ENCODE measurements at places on chromosomes 2 and 18.
A peak's percentile ranks its signal among the peaks of the same experiment; 100 is the strongest.

DNA sequence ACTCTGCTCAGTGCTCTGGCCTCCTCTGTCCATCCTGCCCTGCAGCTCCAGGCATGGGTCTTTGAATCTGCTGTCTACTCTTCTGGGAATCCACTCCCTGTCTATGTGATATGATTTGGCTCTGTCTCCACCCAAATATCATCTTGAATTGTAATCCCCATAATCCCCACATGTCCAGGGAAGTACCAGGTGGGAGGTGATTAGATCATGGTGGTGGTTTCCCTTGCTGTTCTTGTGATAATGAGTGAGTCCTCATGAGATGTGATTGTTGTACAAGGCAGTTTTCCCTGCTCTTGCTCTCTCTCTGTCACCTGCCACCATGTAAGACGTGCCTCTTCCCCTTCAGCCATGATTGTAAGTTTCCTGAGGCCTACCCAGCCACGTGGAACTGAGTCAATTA, 881.8 kb upstream of the ID2 start:
- no peak for DNase-seq

- no peak for DNase-seq
Measured at GRCh38 chr2:239094867-239095266, 247.0 kb downstream of the TWIST2 start.

GRCh38 chr2:59339121-59339836, 1098.2 kb upstream of the FANCL start:
- DNase-seq, result no peak

- peak; percentile 25 for DNase-seq
Measured at GRCh38 chr18:69397096-69397495, 3.6 kb upstream of the DOK6 start.

GRCh38 chr18:51196118-51196810, 1.2 kb downstream of the MEX3C start:
- no peak for DNase-seq

GRCh38 chr2:176325732-176326131, 56.5 kb downstream of the MTX2 start:
- no peak for DNase-seq

GRCh38 chr18:10304853-10305252, 149.6 kb upstream of the APCDD1 start:
- peak; percentile 82 for DNase-seq

DNA sequence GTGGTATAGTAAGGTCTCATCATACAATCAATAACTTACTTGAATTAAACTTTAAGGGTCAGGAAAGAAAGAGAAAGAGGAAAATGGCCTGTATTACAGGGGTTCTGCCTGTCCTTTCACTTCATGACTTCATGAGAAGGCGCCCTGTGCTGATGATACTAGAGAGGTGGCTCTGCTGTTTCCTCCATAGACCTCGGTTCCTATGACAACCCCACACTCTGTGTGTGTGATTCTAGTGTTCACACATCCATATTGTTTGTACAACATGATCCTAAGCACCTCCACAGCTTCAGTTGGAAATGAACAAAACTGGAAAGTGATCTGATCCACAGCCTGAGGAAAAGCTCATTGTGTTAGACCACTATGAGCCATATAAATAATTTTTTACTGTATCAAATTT, 7.0 kb upstream of the REEP1 start:
- no peak for DNase-seq

DNA sequence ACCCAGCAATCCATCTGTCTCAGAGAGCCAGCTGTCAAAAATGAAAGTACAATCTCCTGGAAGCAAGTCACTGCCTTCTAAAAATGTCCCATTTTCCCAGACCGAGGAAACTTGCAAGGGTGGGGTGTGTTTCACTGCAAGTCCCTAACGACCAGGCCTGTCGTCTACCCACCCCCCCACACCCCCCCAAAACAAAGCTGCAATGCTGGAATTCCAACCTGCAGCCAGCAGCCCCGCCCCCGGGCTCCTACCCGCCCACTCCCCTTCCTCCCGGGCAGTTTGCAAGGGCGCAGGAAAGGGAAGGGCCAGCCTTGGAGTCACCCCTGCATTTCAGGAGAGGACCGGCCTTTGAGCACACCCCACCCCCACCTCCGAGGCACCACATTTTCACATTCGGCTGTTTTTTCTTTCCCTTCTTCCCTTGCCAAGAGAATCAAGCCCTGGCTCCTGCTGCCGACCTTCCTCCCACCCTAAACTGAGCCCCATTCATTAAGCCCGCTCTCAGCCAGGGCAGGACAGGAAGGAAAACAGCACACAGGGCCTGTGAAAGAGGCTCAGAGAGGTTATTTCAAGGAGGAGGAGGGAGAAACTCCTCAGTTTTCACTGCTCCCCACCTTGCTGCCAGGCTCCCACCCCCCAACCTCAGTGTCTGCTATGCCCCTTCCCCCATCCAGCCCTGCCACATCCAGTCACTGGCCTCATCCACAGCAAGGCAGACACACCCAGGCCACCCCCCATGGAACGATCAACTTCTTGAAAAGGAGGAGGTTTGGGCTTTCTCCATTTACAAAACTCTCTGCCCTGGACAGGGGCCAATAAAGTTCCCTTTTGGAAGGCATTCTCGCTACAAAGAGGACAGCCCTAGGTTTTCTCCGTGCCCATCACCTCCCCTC, 11.3 kb downstream of the SMAD7 start:
- no peak for DNase-seq

DNA sequence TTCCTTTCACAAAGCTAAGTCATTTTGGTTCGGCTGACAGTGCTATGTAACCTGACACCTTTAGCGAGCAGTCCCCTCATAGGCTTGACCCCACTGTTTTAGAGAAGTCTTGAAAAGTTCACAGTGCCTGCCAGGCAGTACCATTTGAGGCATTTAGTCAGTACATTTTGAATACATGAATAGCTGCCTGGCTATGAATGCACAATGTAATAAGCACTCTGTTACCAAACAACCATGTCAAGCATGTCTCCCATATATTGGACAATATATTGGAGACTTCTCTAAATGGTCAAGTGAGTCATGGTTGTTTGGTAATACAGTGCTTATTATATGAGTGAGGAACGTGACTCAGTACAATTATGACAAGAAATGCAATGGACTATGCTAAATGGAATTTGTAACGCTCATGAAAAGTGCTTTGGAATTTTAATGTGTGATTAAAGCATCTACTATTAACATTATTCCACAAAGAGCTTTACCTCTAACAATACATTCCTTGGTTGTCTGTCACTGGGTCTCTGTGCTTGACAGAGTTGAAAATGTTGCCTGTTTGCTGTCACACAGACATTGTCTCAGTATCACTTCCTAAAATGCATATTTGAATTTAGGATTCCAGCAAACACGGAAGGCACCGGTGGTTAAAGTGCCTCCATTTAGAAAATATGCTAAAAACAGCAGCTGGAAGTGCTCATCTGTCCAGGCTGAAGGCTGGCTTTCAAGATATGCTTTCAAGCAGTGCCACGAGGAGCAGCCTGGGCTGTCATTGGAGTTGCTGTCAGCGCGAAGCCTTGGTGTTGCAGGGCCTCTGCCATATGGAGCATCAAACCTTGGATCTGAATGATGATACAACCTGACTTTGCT, 458.6 kb downstream of the FBXO15 start:
- DNase-seq, result peak; percentile 7

GRCh38 chr18:23126376-23127056, 8.8 kb upstream of the CABLES1 start:
- peak; percentile 52 for DNase-seq

DNA sequence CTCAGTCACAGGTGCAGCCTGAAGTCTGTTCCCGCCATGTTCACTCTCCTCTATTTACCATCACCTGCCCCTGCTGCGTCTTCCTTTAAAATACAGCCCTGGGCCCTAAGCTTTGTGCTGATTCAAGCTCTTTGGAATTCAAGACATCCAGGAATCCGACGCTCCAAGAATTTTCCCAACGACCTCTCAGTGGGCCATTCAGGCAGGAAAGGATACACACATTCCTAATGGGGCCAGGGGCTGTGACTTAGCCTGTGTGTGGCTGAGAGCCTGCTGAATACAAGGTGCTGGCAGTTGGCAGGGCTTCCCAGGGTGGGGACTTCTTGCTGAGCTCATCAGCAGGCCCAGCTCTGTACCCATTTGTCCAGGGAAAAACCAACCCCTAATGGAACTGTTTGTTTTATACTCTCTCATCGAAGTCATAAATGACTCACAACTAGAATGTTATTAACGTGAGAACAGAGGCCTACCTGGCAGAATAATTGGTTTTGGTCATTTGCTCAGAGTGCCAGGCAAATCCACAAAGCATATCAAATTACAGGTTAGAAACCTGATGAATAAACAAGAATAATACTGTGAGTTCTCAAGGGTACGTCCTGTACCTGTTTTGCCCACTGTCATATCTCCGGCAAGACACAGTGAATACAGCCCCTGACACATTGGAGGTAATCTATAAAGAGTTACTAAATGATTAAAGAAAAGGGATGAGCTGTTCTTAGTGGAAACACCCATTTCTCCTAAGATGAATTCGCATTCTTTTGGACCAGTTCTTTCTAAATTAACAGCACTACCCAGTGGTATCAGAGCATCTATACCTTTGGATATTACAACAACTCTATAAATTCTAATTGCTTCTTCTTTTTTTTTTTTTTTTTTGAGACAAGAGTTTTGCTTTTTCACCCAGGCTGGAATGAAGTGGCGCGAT, 12.6 kb upstream of the KCMF1 start:
- DNase-seq, result peak; percentile 72

DNA sequence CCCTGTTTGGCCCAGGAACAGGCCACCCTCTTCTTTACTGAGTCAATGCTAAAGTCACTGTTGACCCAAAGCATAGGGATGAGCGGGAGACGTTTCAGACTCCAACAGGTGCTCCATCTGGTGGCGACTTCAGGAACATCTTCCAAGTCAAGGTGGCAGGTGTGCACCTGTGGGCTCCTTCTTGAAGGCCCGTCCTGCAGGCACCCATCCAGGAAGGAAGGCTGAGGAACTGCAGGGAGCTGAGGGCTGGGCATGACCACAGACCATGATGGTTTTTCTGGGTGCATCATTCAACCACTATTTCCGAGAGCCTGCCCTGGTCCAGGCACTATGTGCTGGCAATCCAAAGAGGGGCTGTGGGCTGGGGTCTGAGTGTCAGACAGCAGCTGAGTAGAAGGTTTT, 142.8 kb downstream of the NDUFA10 start:
- DNase-seq, result peak; percentile 41

- no peak for DNase-seq
Measured at GRCh38 chr2:74366036-74366435, 14.1 kb downstream of the DCTN1 start.

DNA sequence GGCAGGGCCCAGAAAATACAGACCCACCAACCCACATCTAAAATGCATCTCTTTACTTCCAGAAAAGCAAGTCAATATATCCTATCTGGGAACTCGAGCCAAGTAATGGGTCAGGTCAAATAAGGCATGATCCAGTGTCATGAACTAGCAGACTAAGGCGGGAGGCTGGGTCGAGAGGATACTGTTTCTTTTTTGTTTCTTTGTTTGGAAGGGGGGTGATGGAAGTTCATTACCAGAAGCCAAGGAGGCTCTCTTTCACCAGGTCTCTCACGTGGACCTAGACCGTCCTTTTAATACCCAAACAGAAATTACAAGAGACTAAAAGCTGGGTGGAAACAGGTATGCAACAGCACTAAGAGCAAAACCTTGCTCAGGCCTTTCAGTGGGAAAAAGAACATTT, 108.3 kb downstream of the HDAC4 start:
- DNase-seq, result no peak

DNA sequence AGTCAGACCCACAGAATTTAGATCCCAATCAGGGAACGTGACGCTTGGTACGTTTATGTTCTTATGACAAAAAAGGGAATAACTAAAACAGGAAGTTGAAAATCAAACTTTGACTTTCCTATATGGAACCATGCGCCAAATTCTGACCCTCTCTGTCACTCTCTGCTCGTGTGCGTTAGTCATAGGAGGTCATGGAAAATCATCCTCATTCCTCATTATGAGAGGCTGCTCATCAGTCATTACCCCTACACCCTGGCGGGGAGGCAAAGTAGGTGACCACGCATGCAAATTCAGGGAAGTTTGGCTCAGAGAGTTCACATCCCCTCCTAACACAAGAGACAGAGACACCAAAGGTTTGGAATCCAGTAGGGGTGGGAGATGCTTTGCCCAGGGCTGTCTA, 15.5 kb downstream of the IL1F10 start:
- DNase-seq, result no peak

DNA sequence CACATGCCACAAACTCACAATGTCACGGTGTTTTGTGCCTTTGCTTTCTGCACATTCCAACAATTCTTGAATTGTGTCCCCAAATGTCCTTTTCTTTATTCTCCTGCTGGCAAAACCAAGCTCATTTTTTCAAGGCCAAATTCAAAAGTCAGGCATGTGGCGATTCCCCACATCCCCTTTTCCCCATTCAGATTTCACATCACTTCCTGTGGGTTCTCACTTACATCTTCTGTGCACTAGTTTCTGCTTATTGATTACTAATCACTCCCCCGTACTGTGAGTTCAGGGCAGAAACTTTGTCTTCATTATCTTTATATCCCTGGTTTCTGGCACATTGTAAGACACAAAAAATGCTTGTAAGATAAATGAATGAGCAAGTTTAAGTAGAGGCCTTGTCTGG, 69.2 kb downstream of the AP1S3 start:
- no peak for DNase-seq

- no peak for DNase-seq
Measured at GRCh38 chr2:25222477-25223121, 54.2 kb upstream of the POMC start.

- no peak for DNase-seq
Measured at GRCh38 chr18:44901283-44901682, 220.6 kb downstream of the SETBP1 start.

DNA sequence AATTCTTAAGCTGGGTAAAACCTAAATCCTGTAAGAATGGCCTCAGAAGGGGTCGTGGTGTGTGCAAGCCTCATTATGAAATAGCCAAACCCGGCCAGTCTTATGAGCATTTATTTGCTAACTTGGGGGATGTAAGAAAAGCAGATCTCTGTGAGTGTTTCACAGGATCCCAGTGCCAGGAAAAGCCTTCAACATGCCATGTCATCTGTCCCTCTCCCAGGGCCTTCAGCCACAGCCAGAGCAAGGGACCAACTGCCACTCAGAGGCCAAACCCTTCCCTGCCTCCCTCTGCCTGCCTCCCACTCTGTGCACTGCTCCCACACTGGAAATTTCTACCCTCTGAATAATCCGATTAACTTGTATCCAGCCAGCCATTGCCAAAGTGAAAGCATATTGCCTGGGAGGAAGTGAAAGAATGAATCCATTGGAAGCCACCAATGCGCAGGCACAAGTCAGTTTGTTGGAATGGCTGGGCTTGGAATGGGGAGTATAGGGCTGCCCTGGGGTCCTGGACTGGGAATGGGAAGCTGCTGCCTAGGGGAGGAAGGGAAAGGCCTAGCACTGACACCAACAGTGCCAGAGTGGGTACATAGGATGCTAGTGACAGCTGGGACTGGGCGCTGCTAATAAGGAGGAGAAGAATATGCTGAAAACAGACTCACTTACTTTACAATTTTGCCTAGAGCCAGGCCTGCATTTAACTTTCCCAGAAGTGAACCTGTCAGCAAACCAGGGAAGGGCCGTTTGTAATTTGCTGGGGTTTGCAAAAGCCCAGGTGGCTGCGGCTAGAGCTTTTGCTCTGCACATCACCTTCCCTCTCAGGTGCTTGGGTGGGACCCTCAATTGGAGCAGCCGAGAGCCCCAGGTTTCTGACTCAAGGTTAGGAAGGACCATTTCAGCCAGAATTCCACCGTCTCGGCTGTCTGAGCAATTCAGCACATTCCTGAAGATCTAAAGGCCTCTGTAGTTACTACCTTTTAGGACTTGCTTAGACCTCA, 146.6 kb upstream of the NCK2 start:
- no peak for DNase-seq

GRCh38 chr18:76503649-76504386, 8.8 kb upstream of the ZNF516 start:
- no peak for DNase-seq
